Skin of body (tissue), 3 donors: ENCODE measurements at places on chromosomes 6 and 20. TPM values are rescaled to one million over a fixed set of nuclear protein-coding genes. Genes with fewer than 3 reads are reported as not detected.

The MACROD2 gene
- total RNA-seq, result 17.6 TPM

The CCDC170 gene
- 1.9 TPM for total RNA-seq

The DSP gene
- 467 TPM for total RNA-seq

The PLCB4 gene
- total RNA-seq, result 6.8 TPM

The GGTLC1 gene
- total RNA-seq, result not detected

The PERP gene
- total RNA-seq, result 162 TPM

The SLPI gene
- 52.0 TPM for total RNA-seq

The BPIFB4 gene
- total RNA-seq, result not detected

The SSTR4 gene
- total RNA-seq, result 0.30 TPM

The ADGRG6 gene
- 43.5 TPM for total RNA-seq

The GSS gene
- 26.5 TPM for total RNA-seq
